Lower lobe of right lung (tissue), 2 donors: ENCODE measurements at places on chromosomes 12 and 14. TPM values are rescaled to one million over a fixed set of nuclear protein-coding genes. Genes with fewer than 3 reads are reported as not detected.

Gene NKX2-1
- total RNA-seq: 180 TPM

DNA sequence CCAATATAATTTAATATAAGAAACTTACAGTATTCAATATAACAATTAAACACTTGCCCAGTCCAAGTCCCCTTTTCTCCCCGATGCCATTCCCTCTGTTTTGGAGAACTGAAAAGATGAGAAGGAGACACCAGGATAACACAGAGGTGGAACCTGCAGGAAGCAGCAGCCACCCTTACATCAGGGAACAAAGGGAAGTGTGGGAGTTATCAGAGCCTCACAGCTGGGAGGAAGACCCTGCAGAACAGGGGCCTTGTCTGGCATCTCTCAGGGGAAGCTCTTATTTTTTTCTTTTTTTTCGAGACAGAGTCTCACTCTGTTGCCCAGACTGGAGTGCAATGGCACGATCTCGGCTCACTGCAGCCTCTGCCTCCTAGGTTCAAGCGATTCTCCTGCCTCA is 52.6 kb downstream of the CALM1 start:
- no peaks in the 10 kb centered on the region for H3K27me3 ChIP-seq
- no peaks in the 10 kb centered on the region for H3K36me3 ChIP-seq
- no peak overlapping the region for H3K4me3 ChIP-seq
- no peak for DNase-seq

Gene DLGAP5
- 0.97 TPM for total RNA-seq

DNA sequence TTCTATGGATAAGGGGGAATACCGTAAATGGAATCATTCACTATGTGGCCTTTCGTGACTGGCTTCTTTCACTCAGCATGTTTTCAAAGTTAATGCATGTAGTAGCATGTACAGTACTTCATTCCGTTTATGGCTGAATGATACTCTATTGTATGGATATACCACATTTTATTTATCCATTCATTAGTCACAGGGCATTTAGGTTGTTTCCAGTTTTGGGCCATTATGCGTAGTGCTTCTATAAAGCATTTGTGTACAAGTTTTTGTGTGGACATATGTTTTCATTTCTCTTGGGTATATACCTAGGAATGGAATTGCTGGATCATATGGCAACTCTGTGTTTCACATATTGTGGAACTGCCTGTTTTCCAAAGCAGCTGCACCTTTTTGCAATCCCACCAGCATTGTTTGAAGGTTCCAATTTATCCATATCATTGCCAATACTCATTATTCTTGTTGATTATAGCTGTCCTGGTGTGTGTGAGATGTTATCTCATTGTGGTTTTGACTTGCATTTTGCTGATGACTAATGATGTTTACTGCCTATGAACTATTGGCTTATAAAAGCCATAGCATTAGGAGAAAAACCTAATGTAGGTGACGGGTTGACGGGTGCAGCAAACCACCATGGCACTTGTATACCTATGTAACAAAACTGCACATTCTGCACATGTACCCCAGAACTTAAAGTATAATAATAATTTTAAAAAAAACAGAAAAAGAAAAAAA is 45.5 kb downstream of the ATF7IP start:
- no peak for DNase-seq
- no peak overlapping the region for H3K4me3 ChIP-seq
- H3K4me1 ChIP-seq: peaks cover 11% of the 10 kb centered on the region
- H3K27me3 ChIP-seq: no peaks in the 10 kb centered on the region

Gene CCDC38
- total RNA-seq: 0.24 TPM

GRCh38 chr12:54068418-54069070 is 14.9 kb downstream of the HOXC4 start:
- H3K27me3 ChIP-seq: peaks cover 28% of the 10 kb centered on the region
- H3K4me3 ChIP-seq: no peak overlapping the region
- no peak overlapping the region for H3K27ac ChIP-seq
- H3K4me1 ChIP-seq: no peaks in the 10 kb centered on the region

Gene LRIG3
- total RNA-seq: 30.5 TPM

GRCh38 chr12:29273178-29273843 is 107.7 kb downstream of the ERGIC2 start:
- no peaks in the 10 kb centered on the region for H3K4me1 ChIP-seq
- H3K27me3 ChIP-seq: no peaks in the 10 kb centered on the region
- no peaks in the 10 kb centered on the region for H3K36me3 ChIP-seq
- no peak for DNase-seq

GRCh38 chr14:31718585-31718984 is 157.4 kb downstream of the NUBPL start:
- H3K36me3 ChIP-seq: no peaks in the 10 kb centered on the region
- no peak overlapping the region for H3K4me3 ChIP-seq

- no peak overlapping the region for H3K27ac ChIP-seq
- no peaks in the 10 kb centered on the region for H3K27me3 ChIP-seq
- peaks cover 21% of the 10 kb centered on the region for H3K4me1 ChIP-seq
- peaks cover 56% of the 10 kb centered on the region for H3K36me3 ChIP-seq
These were observed 32.4 kb downstream of the SLC8B1 start for GRCh38 chr12:113302466-113302865.

DNA sequence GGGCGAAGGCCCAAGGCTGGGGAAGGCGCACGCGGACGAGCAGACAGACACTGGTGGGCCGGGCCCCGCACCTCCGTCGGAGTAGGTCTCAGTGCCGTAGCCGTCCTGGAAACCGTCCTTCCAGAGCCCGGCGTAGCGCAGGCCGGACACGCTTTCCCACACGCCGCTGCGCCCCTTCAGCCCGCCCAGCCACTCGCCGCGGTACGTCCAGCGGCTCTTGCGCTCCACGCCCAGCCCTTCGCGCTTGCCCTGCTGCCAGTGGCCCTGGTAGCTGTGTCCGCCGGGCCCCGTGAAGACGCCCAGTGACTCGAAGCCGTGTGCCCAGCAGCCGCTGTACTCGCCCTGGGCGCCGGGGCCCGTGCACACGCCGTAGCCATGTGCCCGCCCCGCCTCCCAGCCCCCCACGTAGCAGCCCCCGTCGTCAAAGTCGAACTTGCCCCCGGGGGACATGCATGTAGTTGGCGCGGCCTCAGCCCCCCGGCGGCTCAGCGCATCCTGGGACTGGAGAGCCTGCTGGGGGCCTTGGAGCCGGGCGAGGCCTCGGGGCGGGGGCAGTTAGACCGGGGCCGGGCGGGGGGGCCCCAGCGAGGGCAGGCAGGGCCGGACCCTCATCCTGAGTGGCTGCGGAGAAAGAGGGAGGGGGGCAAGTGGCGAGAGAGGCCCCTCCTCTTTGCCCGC is 1.4 kb downstream of the JPH4 start:
- H3K27ac ChIP-seq: no peak overlapping the region
- no peaks in the 10 kb centered on the region for H3K36me3 ChIP-seq
- peaks cover 15% of the 10 kb centered on the region for H3K4me1 ChIP-seq
- H3K27me3 ChIP-seq: peaks cover 45% of the 10 kb centered on the region

GRCh38 chr14:49992901-49993339 is 100.0 kb downstream of the ARF6 start:
- H3K4me1 ChIP-seq: no peaks in the 10 kb centered on the region
- H3K27ac ChIP-seq: no peak overlapping the region
- no peak overlapping the region for H3K4me3 ChIP-seq
- H3K36me3 ChIP-seq: no peaks in the 10 kb centered on the region

Gene ETNK1
- 82.4 TPM for total RNA-seq

GRCh38 chr12:22715254-22715653 is 90.3 kb downstream of the ETNK1 start:
- H3K27me3 ChIP-seq: no peaks in the 10 kb centered on the region
- H3K27ac ChIP-seq: no peak overlapping the region
- H3K4me1 ChIP-seq: no peaks in the 10 kb centered on the region
- no peak overlapping the region for H3K4me3 ChIP-seq
- DNase-seq: no peak

DNA sequence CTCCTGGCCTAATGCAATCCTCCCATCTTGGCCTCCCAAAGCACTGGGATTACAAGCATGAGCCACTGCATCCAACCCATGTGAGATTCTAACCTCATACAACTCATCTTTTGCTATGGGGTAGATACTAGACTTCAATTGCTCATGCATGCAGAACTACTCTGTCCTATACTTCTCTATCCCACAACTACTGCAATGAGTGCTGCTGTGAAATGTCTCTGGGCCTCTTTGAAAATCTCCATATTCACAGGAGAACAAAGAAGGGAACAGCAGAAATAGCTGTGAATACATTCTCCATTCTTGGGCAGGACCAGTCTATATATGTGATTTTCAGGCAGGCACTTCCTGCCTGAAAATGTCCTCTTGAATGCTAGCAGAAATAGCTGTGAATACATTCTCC is 220.7 kb upstream of the GRIP1 start:
- no peak overlapping the region for H3K4me3 ChIP-seq
- H3K36me3 ChIP-seq: no peaks in the 10 kb centered on the region
- H3K4me1 ChIP-seq: no peaks in the 10 kb centered on the region

DNA sequence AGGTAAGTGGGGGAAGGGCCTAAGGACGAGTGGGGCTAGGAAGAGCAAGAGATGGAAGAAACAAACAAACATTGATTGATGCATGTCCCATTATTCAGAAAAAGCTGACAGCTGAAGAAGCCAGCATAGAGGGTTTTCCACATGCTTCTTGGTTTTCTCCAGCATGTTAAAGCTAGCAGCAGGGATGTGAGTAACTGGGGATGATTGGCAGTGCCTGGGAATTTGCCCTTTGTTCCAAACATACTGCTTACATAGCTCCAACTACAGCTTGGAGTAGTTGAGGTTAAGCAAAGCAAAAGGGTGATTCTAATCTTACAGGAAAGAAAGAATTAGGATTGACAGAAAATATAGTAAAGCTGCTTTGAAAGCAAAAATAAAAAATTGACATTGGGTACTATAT is 68.0 kb upstream of the IFNG-AS1 start:
- H3K4me3 ChIP-seq: no peak overlapping the region
- H3K27me3 ChIP-seq: no peaks in the 10 kb centered on the region
- no peaks in the 10 kb centered on the region for H3K4me1 ChIP-seq
- no peaks in the 10 kb centered on the region for H3K36me3 ChIP-seq

- no peak overlapping the region for H3K4me3 ChIP-seq
- DNase-seq: no peak
- H3K27me3 ChIP-seq: no peaks in the 10 kb centered on the region
- no peaks in the 10 kb centered on the region for H3K4me1 ChIP-seq
These were observed 284.5 kb downstream of the DPF3 start for GRCh38 chr14:72609205-72609916.

- H3K27ac ChIP-seq: no peak overlapping the region
- H3K4me3 ChIP-seq: no peak overlapping the region
- no peaks in the 10 kb centered on the region for H3K36me3 ChIP-seq
- H3K27me3 ChIP-seq: no peaks in the 10 kb centered on the region
- no peak for DNase-seq
These were observed 8.8 kb downstream of the BDKRB1 start for GRCh38 chr14:96264853-96265252.

Gene KRT82
- not detected for total RNA-seq

Gene WASHC4
- total RNA-seq: 68.9 TPM

GRCh38 chr12:32272465-32272864 is 126.9 kb upstream of the FGD4 start:
- no peaks in the 10 kb centered on the region for H3K4me1 ChIP-seq
- no peaks in the 10 kb centered on the region for H3K36me3 ChIP-seq
- no peak overlapping the region for H3K27ac ChIP-seq
- DNase-seq: no peak
- no peaks in the 10 kb centered on the region for H3K27me3 ChIP-seq

GRCh38 chr12:89484470-89484869 is 40.1 kb downstream of the GALNT4 start:
- H3K27ac ChIP-seq: no peak overlapping the region
- no peak overlapping the region for H3K4me3 ChIP-seq
- H3K27me3 ChIP-seq: no peaks in the 10 kb centered on the region
- peaks cover 28% of the 10 kb centered on the region for H3K36me3 ChIP-seq

- no peak for DNase-seq
- H3K4me3 ChIP-seq: no peak overlapping the region
- H3K4me1 ChIP-seq: peaks cover 9% of the 10 kb centered on the region
- peaks cover 66% of the 10 kb centered on the region for H3K36me3 ChIP-seq
- H3K27ac ChIP-seq: no peak overlapping the region
These were observed 11.3 kb downstream of the MAPK1IP1L start for GRCh38 chr14:55062517-55063351.

DNA sequence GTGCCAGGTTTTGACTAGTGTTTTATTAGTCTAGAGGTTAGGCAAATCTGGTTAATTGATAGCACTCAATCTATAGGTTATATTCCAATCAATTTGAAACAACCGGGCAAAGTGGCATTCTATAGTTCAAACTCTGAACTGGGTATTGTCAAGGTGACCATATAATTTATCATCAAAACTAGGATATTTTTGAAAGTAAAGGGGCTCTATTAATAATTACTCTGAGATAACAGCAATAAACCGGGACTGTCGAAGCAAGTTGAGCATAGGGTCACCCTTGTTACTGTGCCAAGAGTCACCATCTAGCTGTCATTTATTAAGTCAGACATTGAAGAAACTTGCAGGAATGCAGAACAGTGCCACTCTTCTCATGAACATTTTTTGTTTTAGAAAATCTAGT is 321.2 kb downstream of the RAD51B start:
- H3K4me3 ChIP-seq: no peak overlapping the region
- no peaks in the 10 kb centered on the region for H3K36me3 ChIP-seq
- H3K4me1 ChIP-seq: peaks cover 54% of the 10 kb centered on the region
- H3K27ac ChIP-seq: peak overlapping the region; percentile 50

GRCh38 chr12:69872804-69873203 is 47.8 kb downstream of the MYRFL start:
- no peaks in the 10 kb centered on the region for H3K27me3 ChIP-seq
- H3K4me3 ChIP-seq: no peak overlapping the region
- no peak for DNase-seq
- no peaks in the 10 kb centered on the region for H3K4me1 ChIP-seq

Gene HPD
- total RNA-seq: 2.5 TPM

GRCh38 chr14:20857630-20858261 is 33.4 kb upstream of the RNASE3 start:
- peaks cover 5% of the 10 kb centered on the region for H3K27me3 ChIP-seq
- H3K36me3 ChIP-seq: no peaks in the 10 kb centered on the region
- H3K4me3 ChIP-seq: no peak overlapping the region
- H3K4me1 ChIP-seq: peaks cover 4% of the 10 kb centered on the region
- peak; percentile 76 for DNase-seq

GRCh38 chr12:57741413-57741789 is 2.9 kb upstream of the AGAP2 start:
- peak overlapping the region; percentile 56 for H3K27ac ChIP-seq
- H3K4me1 ChIP-seq: peaks cover 44% of the 10 kb centered on the region
- H3K27me3 ChIP-seq: peaks cover 36% of the 10 kb centered on the region
- no peak for DNase-seq

DNA sequence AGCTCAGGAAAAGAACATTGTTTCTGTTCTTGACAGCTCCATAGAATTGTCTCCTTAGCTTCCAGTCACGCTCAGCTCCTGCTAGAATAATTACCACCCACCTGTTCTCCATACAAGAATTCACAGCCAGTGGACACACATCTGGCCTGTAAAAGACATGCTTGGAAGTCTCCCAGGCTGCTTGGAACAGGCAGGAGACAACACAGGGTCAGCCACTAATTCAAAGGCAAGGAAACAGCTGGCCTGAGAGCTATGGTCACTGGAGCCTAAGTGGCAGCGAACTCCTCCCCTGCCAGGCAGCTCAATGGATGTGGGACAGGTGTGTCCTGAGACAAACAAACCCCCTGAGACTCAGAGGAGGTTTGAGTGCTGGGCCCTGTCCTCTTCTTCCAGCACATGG is 22.9 kb upstream of the LTBP2 start:
- no peaks in the 10 kb centered on the region for H3K36me3 ChIP-seq
- no peak overlapping the region for H3K27ac ChIP-seq
- H3K27me3 ChIP-seq: peaks cover 3% of the 10 kb centered on the region
- DNase-seq: no peak

- peak overlapping the region; percentile 46 for H3K4me3 ChIP-seq
- no peaks in the 10 kb centered on the region for H3K27me3 ChIP-seq
- H3K36me3 ChIP-seq: peaks cover 60% of the 10 kb centered on the region
- peaks cover 61% of the 10 kb centered on the region for H3K4me1 ChIP-seq
- DNase-seq: peak; percentile 88
- H3K27ac ChIP-seq: peak overlapping the region; percentile 82
These were observed 23.6 kb upstream of the RPLP0 start for GRCh38 chr12:120224304-120225199.
